ENCODE measurements at places on chromosomes 6 and 20.
A peak's percentile ranks its signal among the peaks of the same experiment; 100 is the strongest.

GRCh38 chr20:46545077-46545826 is 5.2 kb downstream of the OCSTAMP start:
- peak; percentile 21 for DNase-seq

DNA sequence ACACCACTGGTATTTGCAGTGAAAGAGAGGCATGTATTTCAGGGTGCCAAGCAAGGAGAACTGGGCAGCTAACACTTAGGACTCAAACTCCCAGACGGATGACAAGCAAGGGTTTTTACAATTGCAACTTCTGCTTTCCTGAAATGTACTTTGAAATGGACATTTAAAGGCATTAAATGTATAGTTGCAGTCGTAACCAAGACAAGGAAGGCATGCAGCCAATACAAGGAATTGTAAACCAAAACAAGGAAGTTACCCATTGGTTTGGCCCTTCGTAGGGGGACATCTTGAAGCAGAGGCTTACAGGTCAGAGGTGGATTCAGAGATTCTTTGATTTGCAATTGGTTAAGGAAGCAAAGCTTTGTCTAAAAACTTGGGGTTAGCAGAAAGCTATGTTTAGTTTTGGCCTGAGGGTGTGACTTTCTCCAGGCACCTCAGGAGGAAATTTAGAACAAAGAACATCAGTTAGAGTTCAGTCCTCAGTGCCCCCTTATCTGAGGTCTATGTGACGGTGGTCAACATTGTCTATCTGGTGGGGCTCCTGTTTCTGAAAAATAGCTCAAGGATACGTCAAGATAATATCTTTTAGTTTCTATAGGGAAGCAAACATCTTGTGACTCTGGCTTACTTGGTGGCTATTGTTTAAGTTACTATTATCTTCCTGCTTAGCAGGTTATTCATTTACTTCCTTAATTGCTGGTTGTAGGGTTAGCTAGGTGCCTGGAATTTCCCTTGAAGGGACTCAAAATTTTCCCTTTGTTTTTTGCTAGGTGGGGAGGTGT is 266.0 kb downstream of the CD83 start:
- DNase-seq, result no peak

DNA sequence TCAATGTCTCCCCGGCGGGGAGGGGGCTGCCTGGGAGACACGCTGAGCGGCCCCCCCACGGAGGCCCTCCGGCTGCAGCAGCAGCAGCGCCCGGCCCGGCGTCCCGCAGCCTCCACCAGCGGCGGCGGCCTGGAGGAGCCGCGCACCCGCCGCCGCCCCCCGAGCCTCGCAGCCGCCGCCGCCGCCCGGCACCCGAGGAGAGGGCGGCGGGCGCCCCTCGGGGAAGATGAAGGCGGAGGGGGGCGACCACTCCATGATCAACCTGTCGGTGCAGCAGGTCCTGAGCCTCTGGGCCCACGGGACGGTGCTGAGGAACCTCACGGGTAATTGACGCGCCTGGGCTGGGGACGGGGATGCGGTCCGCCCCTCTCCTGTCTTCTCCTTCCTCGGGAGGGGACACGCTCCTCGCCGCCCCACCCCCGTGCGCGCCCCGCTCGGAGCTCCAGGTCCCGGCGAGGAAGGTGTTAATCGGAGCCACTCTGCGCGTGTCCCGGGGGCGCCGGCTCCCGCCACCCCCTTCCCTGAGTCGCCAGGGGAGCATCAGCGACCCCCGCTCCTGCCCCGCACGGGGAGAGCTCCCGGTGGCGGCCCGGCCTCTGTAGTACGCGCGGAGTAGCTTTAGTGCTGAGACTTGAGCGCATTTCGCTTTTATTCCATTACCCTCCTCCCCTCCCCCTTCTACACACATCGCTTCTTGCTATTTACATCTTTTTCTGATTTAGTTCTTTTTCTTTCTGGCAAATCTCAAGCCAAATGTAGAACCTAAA is 686 bp downstream of the TMEM170B start:
- peak; percentile 23 for DNase-seq

DNA sequence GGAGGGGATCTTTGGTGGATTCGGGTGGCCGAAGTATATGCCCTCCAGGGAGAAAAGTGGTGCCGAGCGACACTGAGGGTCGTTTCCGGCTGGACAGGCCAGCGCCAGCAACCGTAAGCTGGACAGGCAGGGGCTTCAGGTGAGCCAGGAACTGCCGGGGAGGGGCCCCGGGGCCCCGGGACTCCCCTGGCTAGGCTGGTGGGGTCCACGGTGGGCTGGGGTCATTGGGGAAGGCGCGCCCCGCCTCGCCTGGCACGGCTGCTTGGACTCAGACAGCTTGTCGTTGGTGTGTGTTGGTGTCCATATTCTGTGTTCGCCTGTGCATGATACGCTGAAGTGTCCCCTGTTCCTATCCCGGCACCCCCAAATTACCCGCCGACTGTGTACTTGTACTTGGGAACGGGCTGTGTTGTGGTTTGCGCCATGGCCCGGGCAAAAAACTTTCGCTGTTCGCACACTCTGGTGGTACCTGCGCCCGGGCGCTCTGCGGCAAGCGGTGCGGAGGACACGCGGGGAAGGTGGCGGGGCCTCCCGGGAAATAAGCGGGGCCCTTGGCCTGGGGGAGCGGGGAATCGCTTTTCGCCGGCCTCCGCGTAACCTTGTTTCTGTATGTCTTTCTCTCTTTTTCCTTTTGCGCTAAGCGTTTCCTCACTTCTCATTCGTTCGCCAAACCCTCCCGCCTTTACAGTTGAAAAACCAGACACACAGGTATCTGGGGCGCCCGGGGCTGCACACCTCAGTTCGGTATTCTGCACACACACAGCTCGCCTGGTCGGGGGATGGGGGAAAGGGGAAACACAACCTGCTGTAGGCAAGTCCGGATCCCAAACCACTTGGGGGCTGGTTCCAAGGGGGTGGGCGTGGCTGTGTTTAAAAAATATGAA is 3.2 kb downstream of the GNAS start:
- DNase-seq, result no peak

DNA sequence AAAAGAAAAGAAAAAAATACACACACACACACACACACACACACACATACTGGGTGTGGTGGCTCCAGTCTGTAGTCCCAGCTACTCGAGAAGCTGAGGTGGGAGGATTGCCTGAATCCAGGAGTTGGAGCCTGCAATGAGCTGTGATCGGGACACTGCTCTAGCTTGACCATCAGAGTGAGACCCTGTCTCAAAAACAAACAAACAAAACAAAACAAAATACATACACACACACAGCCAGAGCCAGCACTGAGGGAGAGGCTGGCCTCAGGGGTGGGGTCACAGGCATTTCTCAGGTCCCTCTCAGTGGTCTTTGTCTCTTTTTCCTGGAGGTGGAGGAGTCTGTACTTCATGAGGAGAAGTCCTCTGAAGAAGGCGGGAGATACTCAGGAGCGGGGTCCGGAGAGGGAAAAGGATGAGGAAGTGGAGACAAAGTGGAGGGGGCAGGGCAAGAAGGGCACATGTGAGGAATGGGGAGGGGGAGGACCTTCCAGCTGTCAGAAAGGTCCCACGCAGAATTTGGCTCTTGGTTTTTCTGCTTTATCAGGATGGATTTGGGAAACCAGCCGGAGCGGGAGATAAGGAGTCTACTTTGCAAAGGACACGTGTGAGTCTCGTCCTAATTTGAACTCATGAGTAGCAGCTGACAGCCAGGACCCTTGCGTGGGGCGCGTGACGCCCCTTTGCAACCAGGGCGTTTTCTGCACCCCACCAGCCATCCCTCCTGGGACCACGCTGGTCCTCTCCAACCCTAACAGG is 7.7 kb upstream of the MICB start:
- no peak for DNase-seq

DNA sequence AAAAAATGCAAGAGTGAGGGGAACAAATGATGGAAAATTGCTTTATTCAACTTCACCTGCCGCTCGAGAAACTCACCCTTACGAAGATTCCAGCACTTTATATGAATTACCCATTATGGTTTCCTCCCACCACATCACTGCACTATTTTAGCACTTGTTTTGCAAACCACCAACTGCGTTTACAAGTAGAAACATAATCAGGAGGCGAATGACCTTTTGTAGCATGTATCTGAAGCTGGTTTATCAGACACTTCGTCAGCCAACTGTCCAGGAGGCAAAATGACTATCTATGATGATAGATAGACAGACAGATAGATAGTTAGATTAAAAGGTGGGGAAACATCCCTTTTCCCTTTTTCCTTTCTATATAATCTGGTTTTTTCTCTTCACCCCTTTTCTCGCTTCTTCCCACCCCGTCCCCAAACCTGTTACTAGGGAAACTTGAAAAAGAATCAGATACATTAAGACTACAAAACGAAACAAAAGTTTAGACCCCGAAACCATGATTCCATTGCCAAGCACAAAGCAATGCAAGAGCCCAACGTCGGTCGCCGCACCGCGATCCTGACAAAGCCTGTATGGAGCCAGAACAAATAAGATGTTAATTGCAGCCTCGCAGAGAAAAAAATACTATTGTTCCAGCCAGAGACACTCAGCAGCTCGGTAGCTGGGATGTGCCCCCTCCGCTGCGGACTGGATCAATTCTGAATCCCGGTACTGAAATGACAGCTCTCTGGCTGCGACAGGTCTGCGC is 933 bp upstream of the ADGRB3 start:
- DNase-seq, result peak; percentile 3

DNA sequence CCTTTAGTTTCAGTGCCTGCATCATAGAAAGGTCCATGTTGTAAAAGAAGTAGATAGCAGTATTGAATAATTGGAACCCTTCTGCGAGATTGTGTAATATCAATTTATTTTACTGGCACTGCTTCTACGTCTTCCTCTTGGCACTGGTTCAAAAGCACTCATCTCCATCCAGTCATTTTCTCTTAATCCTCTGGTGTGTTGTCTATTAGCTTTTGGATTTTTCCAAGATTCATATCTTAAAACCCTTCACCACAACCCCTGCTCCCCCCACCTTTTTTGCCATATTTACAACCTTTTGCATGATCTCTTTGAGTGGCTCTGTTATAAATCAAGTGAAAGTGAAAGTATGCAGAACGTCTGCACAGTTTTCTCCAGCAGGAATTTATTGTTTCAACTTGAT is 76.6 kb upstream of the HSF2 start:
- DNase-seq, result peak; percentile 37
